ENCODE measurements at places on chromosomes 16 and 17.

DNA sequence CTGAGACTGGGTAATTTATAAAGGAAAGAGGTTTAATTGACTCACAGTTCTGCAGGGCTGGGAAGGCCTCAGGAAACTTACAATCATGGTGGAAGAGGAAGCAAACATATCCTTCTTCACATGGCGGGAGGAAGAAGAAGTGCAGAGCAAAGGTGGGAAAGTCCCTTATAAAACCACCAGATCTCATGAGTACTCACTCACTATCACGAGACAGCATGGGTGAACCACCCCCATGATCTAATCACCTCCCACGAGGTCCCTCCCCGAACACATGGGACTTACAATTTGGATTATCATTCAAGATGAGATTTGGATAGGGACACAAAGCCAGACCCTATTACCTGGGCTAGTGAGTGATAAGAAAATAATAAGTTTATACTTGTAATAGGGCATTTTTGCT is 70.6 kb upstream of the HS3ST2 start:
- no peak for ATAC-seq

GRCh38 chr16:84475643-84476240 is 28.7 kb downstream of the MEAK7 start:
- ATAC-seq: no peak

DNA sequence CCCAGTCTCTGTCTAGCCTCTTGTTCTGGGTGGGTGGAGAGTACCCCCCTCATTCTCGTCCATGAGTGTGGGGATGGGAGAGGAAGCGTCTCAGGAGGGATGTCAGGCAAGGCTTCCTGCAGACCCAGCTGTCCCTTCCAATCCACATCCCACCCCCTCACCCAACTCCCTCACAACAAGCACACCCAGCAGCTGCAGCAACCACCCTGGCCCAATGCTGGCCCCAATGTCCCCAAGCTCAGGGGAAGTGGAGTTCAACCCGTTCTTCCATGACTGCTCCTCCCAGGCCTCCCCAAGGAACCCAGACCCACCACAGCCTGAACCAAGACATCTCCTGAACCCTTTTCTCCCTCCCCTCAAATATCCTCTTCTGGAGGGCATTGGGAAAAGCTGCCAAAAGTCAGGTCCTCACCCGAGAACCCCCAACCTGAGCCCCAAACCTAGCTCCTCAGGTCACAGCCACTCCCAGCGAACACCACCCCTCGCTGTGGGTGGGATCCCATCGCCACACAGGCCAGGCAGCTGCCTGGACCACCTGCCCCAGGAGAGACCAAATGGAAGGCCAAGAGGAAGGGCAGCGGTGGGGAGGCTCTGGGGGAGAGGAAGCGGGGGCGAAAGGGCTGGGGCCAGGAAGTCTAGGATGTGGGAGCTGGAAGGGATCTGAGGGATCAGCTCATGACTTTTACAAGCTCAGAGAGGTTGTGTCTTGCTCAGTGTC is 47.6 kb downstream of the FZD2 start:
- ATAC-seq: no peak

DNA sequence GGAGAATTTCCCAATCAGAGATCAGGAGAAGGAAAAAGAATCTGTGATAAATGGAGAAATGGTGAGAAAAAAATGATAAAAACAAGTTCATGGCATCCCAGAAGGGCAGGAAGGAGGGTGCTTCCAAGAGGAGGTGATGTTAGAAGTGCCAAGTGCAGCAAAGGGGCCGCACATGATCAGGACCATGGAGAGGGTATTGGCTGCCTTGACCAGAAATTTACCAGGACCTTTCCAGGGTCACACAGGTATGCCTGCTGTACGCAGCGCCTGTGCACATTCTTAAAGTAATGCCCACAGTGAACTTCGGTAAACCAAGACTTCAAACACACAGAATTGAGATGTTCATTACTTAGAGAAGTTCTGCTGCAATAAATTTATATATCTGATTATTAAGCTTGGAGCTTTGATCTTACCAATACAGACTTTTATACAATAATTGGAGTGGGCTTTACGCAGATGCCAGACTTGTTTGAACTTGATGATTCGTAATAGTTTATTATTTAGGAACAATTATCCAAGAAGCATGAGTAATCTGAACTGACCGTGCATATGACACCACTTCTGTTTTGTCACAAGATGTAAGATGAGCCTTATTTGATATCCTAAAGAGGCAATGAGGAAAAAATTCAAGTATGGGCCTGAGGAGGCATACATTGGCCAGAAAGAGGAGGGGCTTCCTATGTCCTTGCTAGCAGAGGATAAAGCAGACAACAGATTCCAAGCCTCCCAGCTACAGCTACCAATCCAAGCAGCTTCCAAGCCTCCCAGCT is 2.2 kb upstream of the KRT33A start:
- no peak for ATAC-seq

GRCh38 chr17:65885541-65886312 is 306.2 kb downstream of the CEP112 start:
- ATAC-seq: no peak

GRCh38 chr17:80839511-80839941 is 152.1 kb upstream of the CHMP6 start:
- no peak for ATAC-seq

DNA sequence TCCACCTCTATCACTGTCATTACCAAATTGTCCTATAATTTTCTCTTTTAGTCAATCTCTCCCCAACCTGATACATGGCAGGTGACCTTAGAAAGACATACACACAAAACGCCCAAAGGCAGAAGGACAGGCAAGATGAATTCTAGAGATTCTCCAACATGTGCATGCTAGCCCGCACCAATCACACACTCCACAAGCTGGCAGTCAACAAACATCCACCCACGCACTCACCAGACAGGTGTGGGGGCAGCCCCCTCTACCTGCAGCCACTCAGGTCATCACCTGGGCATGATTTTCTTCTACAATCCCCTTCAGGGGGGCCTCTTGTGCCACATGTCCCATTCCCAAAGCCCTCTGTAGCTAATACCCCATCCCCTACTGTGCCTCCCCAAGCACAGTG is 9.5 kb downstream of the MPP2 start:
- ATAC-seq: no peak

DNA sequence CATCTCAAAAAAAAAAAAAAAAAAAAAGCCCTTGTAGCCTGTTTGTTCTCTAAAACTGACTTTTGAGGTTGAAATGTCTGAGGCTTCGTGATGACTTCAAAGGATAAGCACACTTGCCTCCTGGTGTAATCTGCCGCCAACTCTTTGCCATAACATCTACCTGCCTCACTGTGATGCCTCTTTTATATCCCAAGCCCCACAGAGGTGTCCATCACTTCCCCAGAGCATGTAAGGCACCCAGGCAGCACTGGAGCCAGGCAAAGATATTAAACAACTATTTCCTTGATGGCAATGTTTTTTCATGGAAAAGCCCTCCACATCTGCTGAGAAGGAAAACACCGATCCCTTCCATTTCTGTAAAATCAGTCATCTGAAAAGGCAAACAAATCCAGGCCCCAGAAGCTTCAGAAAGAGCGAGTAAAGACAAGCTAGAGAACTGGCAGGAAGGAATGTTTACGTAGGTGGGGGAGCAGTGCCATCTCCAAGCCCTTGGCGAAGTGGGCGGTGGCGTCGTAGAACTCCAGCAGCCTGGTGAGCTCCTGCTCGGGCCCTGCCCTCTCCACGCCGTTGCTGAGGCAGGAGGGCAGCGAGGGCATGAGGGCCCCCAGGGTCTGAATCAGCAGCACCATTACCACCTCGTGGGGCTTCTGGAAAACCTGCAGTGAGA is 28.6 kb downstream of the COG7 start:
- no peak for ATAC-seq

GRCh38 chr17:34199932-34200534 is 55.1 kb upstream of the CCL2 start:
- ATAC-seq: peak; percentile 82

- ATAC-seq: no peak
Observed at GRCh38 chr16:65476448-65476955, 354.6 kb upstream of the CDH11 start.

GRCh38 chr16:27595475-27595874 is 45.5 kb downstream of the KATNIP start:
- no peak for ATAC-seq

- ATAC-seq: no peak
Observed at GRCh38 chr16:1434644-1435592, 4.0 kb downstream of the PERCC1 start.

GRCh38 chr17:307741-308507 is 44.7 kb downstream of the RPH3AL start:
- ATAC-seq: no peak

GRCh38 chr17:77814091-77814772 is 144.3 kb upstream of the TNRC6C start:
- no peak for ATAC-seq

DNA sequence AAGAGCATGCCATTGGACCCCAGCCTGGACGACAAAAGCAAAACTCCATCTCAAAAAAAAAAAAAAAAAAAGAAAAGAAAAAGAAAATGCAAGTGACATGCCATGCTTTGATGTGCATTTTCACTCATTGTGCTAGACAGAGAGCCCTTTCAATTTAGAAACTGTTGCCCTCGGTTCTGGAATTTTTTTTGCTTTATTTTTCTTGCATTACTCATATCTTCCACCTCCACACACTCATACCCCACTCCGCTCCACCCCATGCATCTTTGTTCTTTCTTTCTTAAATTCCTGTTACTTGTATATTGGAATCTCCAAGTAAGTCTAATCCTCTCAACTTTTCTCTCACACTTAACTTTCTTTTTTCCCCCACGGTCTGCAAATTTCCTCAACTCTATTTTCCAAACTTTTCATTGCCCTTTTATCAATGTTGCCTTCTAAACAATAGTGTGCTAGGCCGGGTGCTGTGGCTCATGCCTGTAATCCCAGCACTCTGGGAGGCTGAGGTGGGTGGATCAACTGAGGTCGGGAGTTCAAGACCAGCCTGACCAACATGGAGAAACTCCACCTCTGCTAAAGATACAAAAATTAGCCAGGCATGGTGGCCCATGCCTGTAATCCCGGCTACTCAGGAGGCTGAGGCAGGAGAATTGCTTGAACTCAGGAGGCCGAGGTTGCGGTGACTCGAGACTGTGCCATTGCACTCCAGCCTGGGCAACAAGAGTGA is 16.8 kb upstream of the SUZ12 start:
- ATAC-seq: peak; percentile 38

GRCh38 chr16:88691924-88692560 is 5.7 kb upstream of the SNAI3 start:
- peak; percentile 70 for ATAC-seq

- ATAC-seq: no peak
Observed at GRCh38 chr17:78438694-78439325, 60.4 kb downstream of the PGS1 start.

DNA sequence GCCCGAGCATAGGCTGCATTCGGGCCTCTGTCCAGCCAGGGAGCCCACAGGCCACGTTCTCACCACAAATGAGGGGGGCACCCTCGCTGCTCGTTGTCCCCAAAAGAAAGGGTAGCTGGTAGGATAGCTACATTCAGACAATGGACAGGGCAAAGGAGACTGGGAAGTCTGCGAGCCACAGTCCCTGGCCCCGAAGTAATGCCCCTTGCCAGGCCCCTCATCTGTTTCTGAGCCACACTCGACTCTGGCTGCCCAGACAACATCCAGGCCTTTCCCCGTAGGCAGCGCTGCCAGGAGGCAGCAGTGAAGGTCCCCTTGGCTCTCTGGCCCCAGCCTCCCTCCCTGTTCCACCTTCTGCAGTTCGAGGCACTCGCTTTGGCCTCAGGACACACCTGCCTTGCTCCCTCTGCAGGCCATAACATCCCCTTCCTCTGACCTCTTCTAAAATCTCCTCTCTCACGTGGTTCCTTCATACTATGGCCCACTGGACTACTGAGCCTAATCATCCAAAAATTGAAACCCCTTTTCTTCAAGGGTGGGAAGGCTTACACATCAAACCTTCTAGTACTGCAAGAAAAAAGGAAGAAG is 12.2 kb downstream of the AIPL1 start:
- ATAC-seq: no peak

DNA sequence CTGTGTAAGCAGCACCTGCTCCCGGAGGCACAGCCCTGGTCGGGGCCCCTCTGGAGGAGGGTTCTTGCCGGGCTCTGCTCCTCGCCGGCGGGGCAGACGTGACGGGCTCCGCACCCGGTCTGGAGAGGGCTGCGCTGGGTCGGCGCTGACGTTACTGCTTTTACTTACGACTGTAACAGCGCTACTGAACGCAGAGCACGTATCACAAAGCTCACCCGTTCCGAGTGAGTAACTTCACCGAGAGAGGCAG is 1.3 kb upstream of the RAB40C start:
- peak; percentile 10 for ATAC-seq

- no peak for ATAC-seq
Observed at GRCh38 chr16:5072334-5073278, 963 bp downstream of the ALG1 start.

DNA sequence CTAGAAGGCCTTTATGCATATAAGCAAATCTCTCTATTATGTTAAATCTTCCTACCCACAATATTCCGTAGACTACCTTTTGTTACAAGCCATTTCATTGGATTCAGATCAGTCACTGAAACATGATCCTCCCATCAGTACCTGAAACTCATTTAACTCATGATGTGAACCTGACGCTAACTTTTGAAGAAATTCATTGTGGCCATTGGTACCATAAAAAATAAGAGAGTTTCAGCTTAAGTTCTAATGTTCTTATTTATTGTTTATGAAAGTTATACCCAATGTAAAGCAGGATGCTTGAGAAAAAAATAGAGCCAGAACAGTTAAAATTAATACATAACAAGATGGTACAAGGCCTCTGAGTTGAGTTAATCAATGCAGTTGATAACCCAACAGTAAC is 439.6 kb downstream of the KCNJ2 start:
- ATAC-seq: no peak

- no peak for ATAC-seq
Observed at GRCh38 chr17:61200339-61200715, 199.3 kb upstream of the TBX2 start.

DNA sequence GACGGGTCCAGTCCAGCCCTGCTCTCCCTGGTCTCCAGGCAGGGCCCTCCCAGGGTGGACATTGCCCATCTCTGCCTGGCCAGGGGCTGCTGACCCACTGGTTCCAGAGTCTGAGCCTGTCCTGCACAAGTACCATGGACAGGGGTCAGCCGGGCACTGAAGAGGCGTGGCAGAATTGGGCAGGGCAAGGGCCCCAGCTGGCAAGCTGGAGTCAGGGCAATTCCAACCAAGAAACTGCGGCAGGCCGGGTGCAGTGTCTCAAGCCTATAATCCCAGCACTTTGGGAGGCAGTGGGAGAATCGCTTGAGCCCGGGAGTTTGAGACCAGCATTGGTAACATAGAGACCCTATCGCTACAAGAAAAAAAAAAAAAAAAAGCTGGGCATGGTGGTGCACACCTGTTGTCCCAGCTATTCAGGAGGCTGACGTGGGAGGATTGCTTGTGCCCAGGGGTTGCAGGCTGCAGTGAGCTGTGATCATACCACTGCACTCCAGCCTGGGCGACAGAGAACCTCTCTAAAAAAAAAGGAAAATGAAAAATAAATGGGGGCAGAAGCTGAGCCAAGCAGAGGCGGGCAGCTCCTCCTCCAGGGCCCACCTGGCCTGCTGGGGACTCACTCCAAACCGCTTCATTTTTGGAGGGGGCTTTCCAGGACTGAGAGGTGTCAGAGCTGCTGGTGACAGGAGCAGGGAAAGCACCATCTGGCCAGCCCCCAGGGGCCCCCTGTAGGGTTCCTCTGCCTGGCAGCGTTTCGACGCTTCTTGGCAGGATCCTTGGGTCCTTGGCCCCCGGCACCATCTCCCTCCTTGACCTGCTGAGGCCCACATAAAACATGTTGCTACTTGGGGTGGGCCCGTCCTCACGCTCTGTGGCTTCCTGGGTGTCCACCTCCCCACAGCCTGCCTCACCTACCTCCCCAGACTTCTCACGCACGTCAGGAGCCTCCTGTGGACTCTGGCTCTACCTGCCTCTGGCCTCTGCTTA is 2.9 kb upstream of the MAFG start:
- ATAC-seq: no peak
